Left renal cortex interstitium (tissue), 4 donors: ENCODE measurements at places on chromosomes 7 and 10. TPM values are rescaled to one million over a fixed set of nuclear protein-coding genes. Genes with fewer than 3 reads are reported as not detected.

EPDR1 gene
- 20.6 TPM for polyA plus RNA-seq

SHH gene
- polyA plus RNA-seq: 2.6 TPM

GRCh38 chr10:44958196-44958897 is 1.3 kb upstream of the RASSF4 start:
- DNase-seq: no peak

- DNase-seq: no peak
Observed at GRCh38 chr7:70694434-70694970, 437.4 kb upstream of the GALNT17 start.

GRCh38 chr7:66542049-66542448 is 86.6 kb upstream of the KCTD7 start:
- no peak for DNase-seq

- no peak for DNase-seq
Observed at GRCh38 chr7:158358926-158359645, 228.5 kb downstream of the PTPRN2 start.

- DNase-seq: no peak
Observed at GRCh38 chr7:84176716-84177115, 17.9 kb downstream of the SEMA3A start.
